NCI-H446 (cell line): ENCODE measurements at places on chromosomes 4 and X.

- no peak for DNase-seq
Measured at GRCh38 chr4:6470502-6471306, 1.7 kb downstream of the PPP2R2C start.

DNA sequence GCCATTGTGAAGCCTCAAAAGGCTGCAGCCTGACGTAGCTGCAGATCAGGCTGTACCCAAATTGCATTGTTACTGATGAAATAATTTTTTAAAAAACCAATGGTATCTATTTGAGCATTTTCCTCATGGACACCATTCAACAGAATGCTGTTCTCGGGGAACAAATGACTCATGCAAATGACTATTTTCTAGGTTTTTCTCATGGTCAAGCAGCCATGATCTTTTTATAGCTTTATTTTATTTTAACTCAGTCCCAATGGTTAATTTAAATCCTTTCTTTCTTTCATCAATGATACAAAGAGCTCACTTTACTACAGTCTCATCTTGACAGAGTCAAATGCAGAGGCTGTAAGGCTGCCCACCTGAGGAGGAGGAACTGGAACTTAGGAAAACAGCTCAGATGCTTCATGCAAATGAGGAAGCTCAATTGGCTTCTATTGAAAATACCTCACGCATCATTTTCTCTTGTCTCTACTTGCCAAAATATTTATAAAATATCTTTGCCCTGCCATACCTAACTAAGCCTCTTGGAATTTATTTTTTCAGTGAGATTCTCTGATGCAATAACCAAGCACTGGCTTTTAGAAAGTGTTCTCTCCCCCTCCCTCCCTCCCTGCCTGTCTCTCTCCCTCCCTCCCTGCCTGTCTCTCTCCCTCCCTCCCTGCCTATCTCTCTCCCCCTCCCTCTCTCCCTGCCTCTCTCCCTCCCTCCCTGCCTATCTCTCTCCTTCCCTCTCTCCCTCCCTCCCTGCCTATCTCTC lies 81.0 kb downstream of the SORBS2 start:
- DNase-seq, result no peak

DNA sequence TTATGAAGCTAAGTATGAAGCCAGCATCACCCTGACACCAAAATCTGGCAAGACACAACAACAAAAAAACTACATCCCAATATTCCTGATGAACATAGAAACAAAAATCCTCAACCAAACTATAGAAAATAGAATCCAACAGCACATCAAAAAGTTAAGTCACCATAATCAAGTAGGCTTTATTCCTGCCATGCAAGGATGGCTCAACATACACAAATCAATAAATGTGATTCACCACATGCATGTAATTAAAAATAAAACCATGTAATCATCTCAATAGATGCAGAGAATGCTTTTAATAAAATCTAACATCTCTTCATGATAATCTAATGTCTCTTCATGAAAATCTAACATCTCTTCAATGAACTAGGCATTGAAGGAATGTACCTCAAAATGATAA lies 249.4 kb upstream of the GK2 start:
- no peak for DNase-seq

GRCh38 chr4:138953961-138954371 lies 61.6 kb upstream of the NOCT start:
- no peak for DNase-seq

- no peak for DNase-seq
Measured at GRCh38 chr4:120557372-120557771, 365.2 kb downstream of the PRDM5 start.

GRCh38 chrX:132022198-132022966 lies 720 bp upstream of the STK26 start:
- no peak for DNase-seq

DNA sequence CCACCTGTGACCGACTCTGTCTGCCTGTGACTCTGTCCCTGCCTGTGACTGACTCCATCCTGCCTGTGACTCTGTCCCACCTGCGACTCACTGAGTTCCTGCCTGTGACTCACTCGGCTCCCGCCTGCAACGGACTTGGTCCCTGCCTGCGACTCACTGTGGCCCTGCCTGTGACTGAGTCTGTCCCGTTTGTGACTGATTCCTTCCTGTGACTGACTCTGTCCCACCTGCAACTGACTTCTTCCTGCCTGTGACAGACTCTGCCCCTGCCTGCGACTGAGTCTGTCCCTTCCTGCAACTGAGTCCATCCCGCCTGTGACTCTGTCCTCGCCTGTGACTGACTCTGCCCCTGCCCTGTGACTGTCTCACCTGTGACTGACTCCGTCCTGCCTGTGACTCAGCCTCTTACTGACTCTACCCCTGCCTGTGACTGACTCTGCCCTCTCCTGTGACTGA lies 9.6 kb upstream of the UVSSA start:
- DNase-seq, result no peak

DNA sequence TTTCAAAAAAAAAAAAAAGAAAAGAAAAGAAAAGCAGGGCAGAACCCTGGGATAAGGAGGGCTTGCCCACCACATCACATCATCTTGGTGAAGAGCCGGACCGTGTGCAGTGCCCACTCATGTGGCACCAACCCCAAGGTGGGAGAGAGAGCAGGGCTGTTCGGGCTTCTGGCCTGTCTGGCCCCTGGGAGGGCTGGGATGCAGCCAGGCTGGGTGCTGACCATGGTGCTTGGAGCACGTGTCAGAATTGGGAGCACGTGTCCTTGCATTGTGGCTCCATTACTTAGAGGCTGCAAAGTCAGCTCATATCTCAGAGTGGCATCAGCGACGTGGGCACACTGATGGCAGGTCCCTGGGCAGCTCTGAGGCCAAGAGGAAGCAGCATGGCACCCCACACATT lies 100.9 kb upstream of the AFAP1 start:
- DNase-seq, result no peak
